ENCODE measurements at places on chromosomes 2 and 18. TPM values are rescaled to one million over a fixed set of nuclear protein-coding genes. Genes with fewer than 3 reads are reported as not detected.

Gene LRRTM4
- 24.8 TPM for total RNA-seq

Gene COL5A2
- total RNA-seq: 6.5 TPM

Gene ZNF521
- 36.2 TPM for total RNA-seq

DNA sequence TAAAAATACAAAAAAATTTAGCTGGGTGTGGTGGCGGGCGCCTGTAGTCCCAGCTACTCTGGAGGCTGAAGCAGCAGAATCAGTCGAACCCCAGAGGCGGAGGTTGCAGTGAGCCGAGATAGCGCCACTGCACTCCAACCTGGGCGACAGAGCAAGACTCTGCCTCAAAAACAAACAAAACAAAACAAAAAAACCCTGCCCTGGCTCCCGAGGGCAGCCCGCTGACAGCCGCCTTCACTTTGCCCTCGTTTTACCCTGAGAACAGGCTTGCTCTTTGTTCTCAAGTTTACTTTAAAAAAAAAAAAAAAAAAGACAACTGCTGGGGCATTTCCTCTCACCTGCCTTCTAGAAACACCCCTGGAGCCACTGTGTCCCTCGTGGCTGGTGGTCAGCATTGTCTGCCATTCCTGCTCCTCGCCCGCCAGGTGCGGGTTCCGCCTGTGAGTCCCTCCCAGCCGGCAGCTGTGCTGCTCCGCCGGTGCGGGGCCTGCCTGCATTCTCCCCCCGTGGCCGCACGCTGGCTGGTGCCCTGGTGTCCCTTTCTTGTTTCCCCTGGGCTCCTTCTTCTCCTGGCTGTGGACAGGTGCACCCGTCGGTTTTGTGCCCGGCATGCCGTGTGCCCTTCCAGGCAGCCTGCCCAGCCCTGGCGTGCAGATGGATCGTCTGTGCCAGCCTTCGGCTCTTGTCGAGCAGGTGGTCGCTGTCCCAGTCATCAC lies 105.7 kb downstream of the USP40 start:
- no peak for ATAC-seq

- ATAC-seq: peak; percentile 49
These were observed 89.4 kb downstream of the DGKD start for GRCh38 chr2:233443511-233444183.
